ENCODE measurements at places on chromosomes 12 and 14.

GRCh38 chr12:57254506-57255280 lies 3.7 kb upstream of the STAC3 start:
- DNase-seq = no peak

DNA sequence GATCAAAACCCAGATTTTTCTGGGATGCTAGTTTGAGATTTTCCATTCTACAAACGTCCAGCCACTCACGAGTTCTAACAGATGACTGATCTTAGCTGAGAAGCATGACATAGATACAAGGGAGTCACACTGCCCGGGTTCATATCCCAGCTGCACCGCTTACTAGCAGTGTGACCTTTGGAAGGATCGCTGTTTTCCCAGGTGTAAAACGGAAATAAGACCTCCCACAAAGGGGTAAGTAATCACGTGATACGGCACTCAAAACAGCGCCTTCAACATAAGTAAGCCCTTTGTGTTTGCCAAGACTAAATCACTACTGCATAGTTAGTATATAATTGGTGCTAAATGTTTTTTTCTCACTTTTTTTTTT lies 624 bp upstream of the PWP1 start:
- DNase-seq = no peak

DNA sequence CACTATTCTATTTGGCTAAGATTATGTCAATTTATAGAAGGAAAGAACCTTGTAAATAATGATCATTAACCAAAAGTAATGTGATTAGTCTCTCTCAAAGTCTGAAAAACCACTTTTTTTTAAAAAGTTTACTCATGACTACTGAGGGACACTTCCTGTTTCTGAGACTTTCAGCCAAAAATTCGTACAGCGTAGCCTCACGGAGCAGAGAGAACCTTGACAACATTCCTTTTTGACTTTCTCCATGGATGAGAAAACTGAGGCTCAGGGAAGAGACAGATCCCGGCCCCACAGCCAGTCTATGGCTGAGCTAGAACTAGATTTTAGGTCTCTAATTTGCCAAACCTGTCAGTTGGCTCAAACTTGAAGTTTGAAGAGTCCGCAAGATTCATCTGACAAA lies 68.2 kb downstream of the DAD1 start:
- no peak for DNase-seq

GRCh38 chr14:71597287-71597920 lies 334.8 kb upstream of the RGS6 start:
- no peak for DNase-seq

GRCh38 chr14:91108941-91109611 lies 4.8 kb upstream of the DGLUCY start:
- peak; percentile 46 for DNase-seq

GRCh38 chr14:59046746-59047145 lies 141.7 kb upstream of the DAAM1 start:
- DNase-seq = no peak

DNA sequence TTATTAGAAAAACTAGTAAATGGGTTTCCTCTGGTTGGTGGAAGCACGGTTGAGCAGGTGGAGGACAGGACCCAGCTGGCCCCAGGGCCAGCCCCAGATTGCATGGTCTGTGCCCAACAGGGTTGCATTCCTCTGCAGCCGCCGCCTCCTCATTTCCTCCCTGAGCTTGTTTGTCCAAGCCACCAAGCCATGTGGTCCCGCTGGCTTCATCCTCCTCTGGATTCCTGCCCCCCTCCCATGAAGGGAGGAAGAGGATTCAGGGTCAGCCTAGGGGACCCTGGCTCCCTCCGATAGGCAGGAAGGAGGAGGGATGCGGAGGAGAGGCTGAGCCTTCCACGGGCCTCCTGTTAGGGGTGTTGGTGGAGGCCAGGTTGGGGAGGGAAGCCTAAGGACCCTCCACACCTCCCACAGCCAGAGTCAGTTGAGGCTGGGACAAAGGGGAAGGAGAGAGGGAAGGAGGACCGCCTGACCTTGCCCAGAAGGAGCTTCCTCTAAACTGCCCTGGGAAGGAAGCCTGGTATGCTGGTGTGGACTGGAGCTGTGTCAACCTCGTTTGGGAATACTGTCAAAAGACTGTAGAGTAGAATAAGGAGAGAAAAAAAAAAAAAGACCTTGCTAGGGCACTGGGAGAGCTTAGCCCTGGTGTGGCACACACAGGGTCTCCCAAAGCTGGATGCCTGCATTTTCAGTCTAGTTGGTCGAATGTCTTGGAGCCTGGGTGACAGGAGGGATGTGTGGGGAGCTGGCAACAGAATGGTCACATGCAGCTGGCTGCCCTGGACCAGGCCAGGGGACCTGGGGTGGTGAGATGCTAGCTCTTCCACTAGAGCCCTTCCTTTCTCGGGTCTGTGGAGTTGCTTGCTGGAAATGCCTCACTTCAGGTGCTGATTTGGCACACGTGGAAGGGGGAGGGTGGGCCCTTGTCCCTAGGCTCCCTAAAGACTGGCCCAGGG lies 42.4 kb downstream of the PLEKHG3 start:
- DNase-seq = no peak

GRCh38 chr14:25197885-25198284 lies 147.9 kb upstream of the STXBP6 start:
- DNase-seq = no peak
